ENCODE measurements at places on chromosomes 1 and 21.
A peak's percentile ranks its signal among the peaks of the same experiment; 100 is the strongest.

DNA sequence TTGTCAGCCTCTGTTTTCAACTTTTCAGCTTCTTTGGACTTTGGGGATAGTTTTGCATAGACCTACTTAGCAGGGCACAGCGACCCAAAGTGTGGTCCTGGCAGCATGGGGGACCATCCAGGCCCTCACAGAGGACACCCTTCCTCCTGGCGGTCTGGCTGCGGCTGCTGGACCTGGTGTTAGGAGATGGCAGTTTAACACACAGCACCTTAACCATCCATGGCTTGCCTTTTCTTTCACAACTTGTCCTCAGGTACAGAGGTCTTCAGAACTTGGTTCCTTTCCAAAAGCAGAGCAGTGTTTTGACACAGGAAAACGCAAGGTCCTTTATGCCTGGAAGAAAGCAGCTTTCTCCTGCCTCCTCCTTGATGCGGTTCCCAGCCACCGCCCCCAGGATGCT is 68.1 kb downstream of the RHOU start:
- DNase-seq, result no peak

DNA sequence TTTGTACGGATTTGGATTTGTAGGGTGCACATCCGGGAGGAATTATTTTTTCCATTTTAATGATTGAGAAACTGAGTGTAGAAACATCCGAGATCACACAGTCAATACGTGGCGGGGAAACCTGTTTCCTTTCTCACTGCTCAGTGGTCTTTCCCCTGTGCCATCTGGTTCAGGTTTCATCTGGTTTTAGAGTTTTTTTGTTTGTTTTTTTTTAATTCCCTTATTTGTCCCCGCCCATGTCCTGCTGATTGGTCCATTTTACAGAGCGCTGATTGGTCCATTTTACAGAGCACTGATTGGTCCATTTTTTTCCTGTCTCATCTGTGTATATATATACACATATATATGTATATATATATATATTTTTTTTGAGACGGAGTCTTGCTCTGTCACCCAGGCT is 6.0 kb downstream of the TRPM2 start:
- no peak for DNase-seq

GRCh38 chr21:40905251-40905650 is 58.3 kb upstream of the DSCAM start:
- DNase-seq, result no peak

DNA sequence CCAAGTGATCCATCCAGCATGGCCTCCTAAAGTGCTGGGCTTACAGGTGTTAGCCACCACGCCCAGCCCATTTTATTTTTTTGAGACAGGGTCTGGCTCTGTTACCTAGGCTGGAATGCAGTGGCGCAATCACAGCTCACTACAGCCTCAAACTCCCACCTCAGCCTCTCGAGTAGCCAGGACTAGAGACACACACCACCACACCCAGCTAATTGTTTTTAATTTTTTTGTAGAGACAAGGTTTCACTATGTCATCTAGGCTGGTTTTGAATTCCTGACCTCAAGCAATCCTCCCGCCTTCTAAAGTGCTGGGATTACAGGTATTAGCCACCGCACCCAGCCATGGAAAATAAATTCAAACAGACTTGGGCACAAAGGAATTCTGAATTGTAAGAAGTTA is 31.9 kb downstream of the PUM1 start:
- no peak for DNase-seq

- no peak for DNase-seq
Measured at GRCh38 chr1:114559356-114559755, 22.1 kb downstream of the BCAS2 start.

DNA sequence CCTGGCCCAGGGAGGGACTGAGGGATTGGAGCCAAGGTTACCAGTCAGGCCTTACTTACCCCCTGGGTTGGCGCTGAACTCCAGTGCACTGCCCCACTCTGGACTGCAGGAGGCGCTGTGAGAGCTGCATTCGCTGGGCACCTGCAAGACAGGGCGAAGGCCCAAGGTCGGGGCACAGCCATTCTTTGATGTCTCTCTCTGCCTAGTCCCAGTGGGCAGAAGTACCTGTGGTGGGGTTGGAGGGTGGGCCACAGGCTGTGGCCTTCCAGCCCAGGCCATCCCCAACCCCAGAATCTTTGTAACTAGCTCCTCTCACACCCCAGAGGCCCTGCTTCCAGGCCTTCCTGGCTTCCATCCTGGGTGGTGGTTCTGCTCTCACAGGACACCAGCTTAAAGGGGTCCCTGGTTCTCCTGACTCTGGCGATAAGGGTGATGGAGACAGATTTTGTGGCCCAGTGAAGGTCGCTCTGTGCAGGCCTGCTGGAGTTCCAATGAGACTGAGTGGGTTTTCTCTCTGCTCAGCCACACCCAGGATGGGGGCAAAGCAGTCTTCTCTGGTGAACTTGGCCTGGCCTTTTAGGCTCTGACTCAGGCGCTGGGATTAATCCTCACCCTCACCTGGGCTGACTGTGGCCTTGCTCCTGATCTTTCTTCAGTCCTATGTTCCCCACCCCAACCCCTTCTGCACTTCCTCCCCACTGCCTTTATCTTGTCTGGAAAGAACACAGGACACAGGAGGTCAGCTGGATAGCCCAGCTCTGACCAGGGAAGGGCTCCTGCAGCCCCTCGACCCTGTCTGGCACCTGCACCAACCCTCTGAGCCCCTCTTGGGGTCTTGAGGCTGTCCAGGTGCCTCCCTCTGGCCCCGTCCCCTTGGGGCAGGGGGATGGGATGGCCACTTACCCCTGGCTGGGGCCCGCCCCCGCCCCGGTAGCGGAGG is 954 bp downstream of the MYOG start:
- no peak for DNase-seq

DNA sequence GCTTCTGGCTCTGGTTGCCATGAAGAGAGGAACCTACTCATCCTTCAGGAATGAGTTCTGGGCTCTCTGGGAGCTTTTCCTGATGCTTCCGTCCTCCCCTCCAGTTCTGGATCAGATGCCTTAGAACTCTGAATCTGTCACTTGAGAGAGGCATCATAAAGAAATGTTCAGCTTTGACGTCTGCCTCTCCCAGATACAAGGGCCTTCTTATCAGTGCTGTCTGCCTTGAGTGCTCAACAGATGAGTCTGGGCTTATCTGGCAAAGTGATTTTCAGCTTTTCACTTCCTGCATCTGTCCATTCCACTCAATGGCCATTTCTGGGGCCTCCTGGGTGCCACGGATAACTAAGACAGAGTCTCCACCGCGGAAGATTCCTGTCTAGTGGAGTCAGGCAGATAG is 12.3 kb upstream of the OTUD3 start:
- no peak for DNase-seq

GRCh38 chr21:45156459-45156858 is 82.1 kb downstream of the ADARB1 start:
- DNase-seq, result no peak

DNA sequence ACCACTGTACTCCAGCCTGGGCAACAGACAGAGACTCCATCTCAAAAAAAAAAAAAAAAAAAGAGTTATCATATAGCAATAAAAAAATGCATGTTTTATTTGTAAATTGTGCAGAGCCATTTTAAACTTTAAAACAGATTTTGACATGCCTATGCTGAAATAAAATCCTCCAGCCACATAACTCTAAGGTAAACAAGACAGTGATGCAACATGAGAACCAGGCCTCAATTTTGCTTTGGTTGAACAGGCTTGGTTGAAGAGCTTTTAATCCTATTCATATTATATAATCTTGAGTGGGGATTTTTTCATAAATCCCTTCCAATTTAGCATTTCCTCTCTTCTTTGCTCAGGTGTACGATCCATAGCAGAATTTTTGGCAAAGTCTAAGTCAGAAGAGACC is 26.1 kb downstream of the ARMH1 start:
- DNase-seq, result no peak

- DNase-seq, result no peak
Measured at GRCh38 chr1:35574655-35575415, 1.7 kb downstream of the TFAP2E start.

DNA sequence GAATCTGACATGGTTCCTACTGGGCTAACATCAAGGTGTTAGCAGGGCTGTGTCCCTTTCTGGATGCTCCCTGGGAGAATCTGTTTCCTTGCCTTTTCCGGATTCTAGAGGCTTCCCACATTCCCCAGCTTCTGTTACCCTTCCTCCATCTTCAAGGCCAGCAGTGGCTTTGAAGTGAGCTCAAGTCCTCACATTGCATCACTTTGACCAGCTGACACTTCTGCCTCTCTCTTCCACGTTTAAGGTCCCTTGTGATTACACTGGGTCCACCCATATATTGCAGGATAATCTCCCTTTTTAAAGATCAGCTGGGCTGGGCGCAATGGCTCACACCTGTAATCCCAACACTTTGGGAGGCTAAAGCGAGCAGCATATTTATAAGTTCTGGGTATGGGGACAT is 33.1 kb downstream of the CNST start:
- DNase-seq, result no peak

- no peak for DNase-seq
Measured at GRCh38 chr1:172380441-172381244, 39.8 kb upstream of the C1orf105 start.

GRCh38 chr1:228809621-228810394 is 74.5 kb downstream of the RHOU start:
- no peak for DNase-seq

DNA sequence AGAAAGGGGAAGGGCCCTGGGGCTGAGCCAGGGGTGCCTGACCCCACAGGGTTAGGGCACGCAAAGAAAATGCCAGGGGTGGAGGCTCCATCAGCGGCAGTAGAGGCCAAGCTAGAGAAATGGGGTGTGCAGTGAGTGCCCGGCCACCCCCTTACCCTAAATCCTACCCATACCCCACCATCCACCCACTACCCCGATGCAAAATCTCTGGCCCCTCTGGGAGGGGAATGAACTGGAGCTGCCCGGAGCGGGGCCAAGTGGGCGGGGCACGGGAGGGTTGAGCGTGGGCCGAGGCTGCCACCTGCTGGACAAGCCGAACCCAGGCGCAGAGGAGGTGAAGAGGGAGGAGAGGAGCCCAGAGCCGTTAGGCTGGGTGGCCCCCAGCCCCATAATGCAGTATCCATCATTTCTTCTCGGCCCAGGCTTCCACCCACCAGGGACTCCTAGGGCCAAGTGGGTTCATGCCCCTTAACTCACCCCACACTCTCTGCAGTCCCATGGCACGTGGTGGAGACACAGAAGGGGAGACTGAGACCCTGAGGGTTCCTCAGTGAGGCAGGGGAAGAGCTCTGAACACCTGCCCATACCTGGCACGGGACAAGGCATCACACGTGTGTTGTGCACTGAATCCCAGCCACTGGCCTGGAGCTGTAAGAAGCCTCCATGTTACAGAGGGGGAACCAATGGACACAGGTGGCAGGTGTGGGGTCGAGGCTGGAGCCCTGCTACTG is 1.4 kb upstream of the C1QC start:
- no peak for DNase-seq

DNA sequence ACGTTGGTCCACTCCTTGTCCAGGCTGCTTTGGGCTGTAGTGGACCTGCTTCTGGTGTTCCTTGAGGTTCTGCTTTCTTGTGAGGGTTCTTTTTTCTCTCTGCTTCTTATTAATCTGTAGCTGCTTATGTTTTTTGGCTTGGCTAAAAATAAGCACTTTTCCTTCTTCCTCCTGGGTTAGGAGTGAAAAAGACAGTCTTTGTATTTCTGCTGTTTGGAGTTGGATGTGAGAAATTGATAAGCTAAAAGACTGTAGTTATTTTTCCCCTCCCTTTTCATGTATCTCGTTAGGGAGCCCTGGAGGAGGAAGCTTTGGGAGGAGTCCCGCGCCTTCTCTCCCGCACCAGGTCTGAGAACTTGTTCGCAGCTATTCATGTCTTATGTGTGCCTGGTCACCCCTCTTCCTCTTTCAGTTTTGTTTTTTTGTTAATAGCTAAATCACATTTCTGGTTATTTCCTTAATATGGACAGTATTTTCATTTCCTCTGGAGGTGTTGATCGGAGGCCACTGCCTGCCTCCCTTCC is 79.0 kb downstream of the GALNT2 start:
- no peak for DNase-seq

DNA sequence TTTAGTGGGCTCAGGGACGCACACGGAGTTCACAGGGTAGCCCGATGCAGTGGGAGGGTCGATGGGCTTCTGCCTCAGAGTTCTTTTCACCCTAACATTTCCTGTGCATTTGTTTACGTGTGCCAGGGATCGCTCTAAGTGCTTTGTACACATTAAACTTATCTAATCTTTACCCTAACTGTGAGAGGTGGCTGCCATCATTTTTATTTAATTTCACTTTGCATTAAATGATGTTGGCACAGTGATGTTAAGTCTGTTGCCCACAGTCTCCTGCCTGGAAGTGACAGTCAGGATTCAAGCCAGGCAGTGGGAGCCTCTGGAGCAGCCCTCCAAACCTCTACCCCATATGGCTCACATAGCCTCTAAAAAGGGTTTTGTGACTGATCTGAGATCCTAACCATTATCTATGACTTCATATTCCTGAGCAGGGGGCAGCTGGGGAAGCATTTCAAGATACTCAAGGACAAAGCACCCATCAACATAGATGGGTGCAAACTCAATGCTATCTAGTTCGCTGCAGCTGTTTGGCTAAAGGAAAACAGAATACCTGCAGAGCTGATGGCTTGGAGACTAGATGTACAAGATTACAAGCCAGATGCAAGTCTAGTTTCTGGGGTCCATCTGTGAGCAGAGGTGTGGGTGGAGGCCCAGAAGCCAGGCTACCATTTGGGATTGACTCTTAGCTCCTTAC is 303.8 kb downstream of the DISC1 start:
- DNase-seq, result no peak

DNA sequence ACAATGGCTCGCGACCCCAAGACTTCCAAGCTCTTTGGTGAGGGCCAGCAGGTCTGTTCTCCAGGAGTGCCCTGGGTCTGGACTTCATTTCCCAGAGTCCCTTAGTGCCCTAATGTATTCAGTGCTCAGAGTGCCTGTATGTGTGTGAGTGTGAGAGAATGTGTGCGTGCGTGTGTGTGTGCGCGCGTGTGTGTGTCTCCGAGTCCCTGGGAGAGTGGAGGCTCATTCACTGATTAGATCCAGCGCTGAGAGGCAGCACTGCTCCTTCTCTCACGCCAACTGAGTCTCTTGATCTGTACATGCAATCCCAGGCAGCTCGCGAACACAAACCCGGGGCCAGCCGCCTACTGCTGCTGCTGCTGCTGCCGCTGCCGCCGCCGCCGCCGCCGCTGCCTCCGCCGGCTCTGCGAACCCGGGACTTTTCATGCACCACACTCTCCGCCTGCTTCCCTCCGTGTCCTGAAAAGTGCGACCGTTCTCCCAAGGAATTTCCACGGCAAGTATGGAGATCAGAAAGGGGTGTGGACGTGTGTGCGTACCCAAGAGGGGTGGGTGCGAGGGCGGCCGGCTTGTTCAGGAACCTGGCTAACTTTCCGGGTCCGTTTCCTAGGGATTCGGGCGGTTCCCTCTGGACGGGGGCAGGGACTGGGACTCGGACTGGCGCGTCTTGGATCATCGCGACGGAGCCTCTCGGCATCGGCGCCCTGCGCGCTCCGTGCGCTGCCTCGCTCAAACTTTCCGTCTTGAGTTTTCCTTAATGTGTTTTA is at the start of gene RNF220:
Gene RNF220, plus strand, starts transcription at position 225 of the 767 bp plus-strand sequence.
- peak; percentile 52 for DNase-seq

Measured in DMS 273 treated with DMSO at 0.1 percent for 48 hours (cell line).